ENCODE measurements at places on chromosomes 3 and 15.

GRCh38 chr3:31116651-31117050 lies 222.2 kb upstream of the GADL1 start:
- DNase-seq, result no peak

DNA sequence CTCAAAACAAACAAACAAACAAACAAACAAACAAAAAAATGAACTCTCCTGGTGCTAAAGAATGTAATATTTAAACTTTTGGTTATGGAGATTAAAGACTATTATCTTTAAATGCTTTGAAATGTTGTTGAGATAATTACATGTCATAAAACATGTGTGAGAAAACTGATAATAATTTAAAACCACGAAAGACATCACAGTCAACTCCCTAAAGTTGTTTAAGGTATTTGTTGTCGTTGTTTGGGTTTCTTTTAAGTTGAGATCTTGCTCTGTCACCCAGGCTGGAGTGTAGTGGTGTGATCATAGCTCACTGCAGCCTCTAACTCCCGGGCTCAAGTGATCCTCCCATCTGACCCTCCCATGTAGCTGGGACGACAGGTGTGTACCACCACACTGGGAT lies 12.0 kb downstream of the EFCAB12 start:
- no peak for DNase-seq

- no peak for DNase-seq
These were observed 65.3 kb downstream of the OXNAD1 start for GRCh38 chr3:16330351-16330750.

- no peak for DNase-seq
These were observed 98.9 kb downstream of the ULK4 start for GRCh38 chr3:41863024-41863423.

- DNase-seq, result no peak
These were observed 3.5 kb downstream of the SLITRK3 start for GRCh38 chr3:165192610-165193192.

DNA sequence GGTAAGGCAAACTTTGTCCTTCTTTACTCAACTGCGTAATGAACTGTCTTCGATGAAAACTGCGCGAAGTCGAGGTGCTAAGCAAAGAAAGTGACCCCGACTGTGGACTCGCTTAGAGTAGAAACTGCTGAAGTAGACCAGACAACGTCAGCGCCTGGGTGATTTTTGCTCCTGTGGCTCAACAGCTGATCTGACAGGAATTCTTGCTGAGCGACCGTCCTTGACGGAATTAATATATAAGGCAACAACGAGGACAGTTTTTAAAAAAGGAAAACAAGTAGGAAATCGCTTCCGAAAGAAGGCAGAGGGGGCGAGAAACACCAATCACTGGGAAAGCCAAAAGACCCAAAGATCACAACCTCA lies 541 bp downstream of the RPS27L start:
- no peak for DNase-seq

GRCh38 chr3:123423806-123424205 lies 25.1 kb downstream of the ADCY5 start:
- no peak for DNase-seq
